ENCODE measurements at places on chromosomes 5 and 9.

- no peak for DNase-seq
Measured at GRCh38 chr9:34555500-34555899, 32.7 kb upstream of the ENHO start.

DNA sequence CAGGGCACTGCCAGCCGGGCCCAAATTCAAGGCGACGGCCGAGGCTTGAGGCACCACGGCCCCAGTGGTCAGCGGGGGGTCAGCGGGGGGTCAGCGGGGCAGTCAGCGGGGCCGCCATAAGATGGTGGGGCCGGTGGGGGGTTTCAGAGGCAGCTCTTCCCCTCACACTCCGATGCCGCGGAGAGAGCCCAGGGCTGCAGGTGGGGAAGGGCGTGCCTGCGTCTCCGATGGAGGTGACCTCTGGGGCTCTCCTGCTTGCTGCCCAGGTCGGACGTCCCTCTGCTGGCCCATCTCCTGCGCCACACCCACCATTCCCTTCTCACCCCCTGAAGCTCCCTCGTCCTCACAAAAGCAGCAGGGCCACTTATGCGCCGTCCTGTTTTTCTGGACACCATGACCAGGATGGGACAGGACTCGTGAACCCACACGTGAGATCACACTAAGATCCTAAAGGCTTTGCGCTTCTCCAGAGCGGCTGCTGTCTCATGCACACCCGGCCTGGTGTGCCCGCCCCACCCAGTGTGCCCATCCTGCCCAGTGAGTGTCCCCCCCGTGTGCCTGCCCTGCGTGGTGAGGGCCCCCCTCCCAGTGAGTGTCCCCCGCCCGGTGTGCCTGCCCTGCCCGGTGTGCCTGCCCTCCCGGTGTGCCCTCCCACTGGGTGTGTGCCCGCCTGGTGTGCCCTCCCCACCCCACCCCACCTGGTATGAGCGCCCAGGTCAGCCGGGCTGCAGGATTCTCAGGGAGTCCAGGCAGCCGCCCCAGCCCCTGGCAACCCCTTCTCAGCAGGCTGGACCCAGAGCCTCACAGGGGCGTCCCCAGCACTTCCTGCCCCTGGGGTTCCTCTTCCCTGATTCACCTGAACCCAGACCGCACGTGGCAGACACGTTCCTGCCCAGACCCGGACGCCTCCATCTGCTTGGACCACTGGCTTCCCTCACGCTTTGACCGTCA lies 48.7 kb upstream of the NKD2 start:
- no peak for DNase-seq

DNA sequence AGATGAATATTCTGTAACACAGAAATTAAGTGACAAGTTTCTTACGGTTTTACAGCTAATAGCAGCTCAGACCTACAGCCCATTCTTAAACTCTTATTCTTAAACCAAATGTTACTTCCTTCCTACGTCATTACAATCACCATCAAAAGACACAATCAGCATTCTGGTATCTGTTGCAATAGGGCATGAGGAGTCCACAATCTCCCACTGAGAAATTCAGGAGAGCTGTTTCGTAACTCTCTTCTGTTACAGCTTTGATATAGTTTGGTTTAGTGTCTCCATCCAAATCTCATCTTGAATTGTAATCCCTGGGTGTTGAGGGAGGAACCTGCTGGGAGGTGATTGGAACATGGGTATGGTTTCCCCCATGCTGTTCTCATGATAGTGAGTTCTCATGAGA lies 163.4 kb downstream of the GAS1 start:
- DNase-seq = no peak

DNA sequence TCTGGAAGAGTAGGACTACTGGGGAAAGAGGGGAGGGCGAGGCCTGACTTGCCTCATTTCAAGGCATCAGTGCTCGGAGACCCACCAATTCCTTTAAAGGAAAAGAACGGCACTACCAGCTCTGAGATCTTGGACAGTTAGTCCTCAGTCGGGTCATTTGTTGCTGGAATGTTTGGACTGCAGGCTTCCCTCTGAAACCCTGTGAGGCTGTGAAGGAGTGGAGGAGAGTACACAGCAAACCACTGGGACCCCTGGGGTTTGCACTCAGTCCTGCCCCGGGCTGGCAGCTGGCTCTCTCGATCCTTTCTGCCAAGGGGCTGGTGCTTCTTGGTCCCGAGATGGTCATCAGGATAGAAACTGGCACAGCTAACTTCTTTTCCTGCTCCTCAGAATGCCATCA lies 194.5 kb downstream of the TRIO start:
- no peak for DNase-seq

DNA sequence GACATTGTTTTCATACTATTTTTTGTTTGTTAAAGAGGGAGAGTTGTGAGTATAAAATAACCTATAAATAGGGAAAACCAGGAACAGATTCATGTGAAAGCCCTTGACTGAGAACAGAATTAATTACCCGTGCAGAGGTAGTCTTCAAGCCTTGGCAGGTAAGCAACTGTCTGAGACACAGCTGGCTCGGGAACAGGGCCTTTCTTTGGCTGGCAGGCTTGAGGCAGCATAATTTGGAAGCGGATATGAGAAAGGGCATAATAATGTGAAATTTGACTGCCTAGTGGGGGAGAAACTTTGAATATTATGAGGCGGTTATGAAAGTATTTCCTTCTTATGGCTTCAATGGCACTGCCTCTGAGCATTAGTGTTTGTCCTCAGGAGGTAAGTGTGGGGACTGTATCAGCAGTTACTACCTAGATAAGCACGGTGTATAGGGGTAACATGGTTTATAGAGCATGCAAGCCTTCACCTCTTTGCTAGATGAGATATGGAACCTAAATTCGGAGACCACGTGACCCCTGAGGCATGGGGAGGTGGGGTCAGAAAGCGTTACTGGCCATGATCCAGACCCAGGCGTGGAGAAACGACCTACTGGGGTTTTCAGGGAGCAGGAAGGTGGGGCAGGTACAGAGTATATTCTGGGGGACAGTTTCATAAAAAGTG lies 210.2 kb upstream of the GAS1 start:
- no peak for DNase-seq

DNA sequence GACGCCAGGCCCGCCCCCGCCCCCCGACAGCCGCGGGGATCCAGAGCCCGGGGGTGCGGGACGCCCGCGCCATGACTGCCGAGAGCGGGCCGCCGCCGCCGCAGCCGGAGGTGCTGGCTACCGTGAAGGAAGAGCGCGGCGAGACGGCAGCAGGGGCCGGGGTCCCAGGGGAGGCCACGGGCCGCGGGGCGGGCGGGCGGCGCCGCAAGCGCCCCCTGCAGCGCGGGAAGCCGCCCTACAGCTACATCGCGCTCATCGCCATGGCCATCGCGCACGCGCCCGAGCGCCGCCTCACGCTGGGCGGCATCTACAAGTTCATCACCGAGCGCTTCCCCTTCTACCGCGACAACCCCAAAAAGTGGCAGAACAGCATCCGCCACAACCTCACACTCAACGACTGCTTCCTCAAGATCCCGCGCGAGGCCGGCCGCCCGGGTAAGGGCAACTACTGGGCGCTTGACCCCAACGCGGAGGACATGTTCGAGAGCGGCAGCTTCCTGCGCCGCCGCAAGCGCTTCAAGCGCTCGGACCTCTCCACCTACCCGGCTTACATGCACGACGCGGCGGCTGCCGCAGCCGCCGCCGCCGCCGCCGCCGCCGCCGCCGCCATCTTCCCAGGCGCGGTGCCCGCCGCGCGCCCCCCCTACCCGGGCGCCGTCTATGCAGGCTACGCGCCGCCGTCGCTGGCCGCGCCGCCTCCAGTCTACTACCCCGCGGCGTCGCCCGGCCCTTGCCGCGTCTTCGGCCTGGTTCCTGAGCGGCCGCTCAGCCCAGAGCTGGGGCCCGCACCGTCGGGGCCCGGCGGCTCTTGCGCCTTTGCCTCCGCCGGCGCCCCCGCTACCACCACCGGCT lies 1.0 kb downstream of the FOXE1 start:
- DNase-seq = peak; percentile 49

- DNase-seq = no peak
Measured at GRCh38 chr9:135504262-135505243, 4.1 kb downstream of the MRPS2 start.

DNA sequence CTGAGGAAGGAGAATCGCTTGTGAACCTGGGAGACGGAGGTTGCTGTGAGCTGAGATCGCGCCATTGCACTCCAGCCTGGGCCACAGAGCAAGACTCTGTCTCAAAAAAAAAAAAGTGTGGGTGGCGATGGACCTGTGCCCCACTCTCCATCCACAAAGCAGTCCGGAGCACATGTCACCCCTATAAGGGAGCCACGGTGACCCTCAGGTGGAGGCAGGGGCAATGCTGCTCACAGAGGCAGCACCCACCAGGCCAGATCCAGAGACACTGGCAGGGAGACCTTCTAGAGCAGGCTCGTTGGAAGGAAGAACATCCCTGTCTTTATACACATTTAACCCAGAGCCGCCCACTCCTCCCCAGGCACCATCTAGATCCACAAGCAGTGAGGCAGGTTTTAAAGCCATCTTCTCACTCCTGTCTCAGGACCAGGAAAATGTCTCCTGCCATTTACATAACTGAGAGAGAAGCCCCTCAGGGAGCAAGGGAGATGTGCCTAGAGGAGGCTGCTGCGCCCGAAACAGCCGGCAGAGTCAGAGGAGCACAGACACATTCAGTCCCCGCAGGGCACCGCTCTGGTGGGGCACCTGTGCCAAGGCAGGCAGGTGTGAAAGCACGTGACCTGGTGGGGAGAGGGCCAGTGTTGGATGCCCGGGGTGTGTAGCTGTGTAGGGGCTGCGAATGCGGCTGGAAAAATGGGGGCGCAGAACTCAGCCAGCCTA lies 31.6 kb upstream of the ADAMTS2 start:
- DNase-seq = no peak

DNA sequence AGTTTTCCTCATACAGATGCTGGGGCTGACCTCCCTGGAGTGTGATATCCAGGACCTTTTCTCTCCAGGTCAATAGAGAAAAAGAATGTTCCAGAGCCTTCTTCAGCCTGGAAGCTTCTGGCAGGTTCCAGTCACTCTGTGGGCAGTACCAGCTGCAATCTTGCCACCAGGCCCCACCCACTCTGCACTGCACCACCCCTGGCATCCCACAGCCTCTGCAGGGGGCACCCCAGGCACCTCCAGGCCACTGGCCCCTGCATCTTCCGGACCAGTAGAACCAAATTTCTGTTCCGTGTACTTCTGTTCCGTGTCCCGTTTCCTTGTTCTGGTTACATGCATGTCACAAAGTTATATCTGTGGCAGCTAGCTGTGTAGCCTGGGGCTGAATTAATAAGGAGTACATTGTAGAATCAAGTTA lies 83.3 kb upstream of the ZBTB43 start:
- no peak for DNase-seq

GRCh38 chr9:20538956-20539355 lies 83.3 kb downstream of the MLLT3 start:
- DNase-seq = no peak

- peak; percentile 70 for DNase-seq
Measured at GRCh38 chr9:116860509-116861120, 173.5 kb downstream of the TRIM32 start.

- no peak for DNase-seq
Measured at GRCh38 chr9:82518868-82519267, 530.3 kb downstream of the SPATA31D1 start.

GRCh38 chr9:79623799-79624721 lies 52.3 kb downstream of the TLE4 start:
- DNase-seq = no peak

DNA sequence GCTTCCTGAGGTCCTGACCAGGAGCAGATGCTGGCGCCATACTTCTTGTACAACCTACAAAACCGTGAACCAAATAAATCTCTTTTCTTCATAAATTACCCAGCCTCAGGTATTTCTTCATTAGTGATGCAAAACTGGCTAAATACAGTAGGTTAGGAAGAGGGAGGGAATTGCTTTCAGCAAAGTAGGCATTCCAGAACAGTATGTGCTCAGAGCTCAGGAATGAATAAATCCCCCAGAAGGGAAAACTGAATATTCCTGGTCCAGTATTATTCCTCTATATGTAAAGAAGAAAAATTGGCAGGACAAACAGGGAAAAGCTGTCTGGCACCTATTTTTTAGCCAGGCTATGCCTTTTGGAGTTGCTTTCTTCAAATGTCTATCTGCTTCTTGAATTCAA lies 577.1 kb downstream of the PSAT1 start:
- DNase-seq = no peak

Data from right forelimb (tissue), 1 donor.